Stimulated activated CD8-positive, alpha-beta memory T cell treated with anti-CD3 and anti-CD28 coated beads, Interleukin-7, amount 100 ng/mL, for 24 hours (primary cell): ENCODE measurements at places on chromosomes 4 and X.

- no peak for DNase-seq
These were observed 167.8 kb downstream of the ZNF330 start for GRCh38 chr4:141388481-141388880.

DNA sequence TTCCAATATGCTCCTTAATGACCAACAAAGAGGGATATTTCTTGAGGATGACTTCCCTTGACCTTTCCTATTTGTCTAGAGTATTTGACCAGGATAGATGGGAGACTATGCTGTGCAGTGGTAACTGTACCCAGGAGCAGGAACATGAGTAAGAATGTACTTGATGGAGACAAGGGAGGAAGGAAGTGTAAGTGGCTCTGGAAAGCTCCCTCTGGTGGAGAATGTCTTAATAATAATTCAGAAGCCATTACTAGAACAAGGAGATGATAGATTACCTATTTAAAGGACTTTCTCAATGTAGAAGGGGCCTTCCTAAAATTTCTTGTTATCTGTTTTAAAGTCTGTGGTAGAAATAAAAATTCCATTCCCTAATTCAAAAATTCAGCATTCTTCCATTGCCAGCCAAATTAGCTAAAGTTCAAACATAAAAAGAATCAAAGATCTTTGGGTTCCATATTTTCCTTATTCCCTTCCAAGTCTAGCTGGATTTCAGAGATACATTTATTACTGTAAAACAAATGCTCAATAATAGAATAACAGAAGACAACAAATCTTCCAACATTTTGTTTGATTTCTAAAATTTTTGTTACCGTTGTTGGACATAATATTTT, 83.8 kb downstream of the GRID2 start:
- no peak for DNase-seq

- DNase-seq = no peak
These were observed 136.8 kb downstream of the FAM53A start for GRCh38 chr4:1547131-1547855.

DNA sequence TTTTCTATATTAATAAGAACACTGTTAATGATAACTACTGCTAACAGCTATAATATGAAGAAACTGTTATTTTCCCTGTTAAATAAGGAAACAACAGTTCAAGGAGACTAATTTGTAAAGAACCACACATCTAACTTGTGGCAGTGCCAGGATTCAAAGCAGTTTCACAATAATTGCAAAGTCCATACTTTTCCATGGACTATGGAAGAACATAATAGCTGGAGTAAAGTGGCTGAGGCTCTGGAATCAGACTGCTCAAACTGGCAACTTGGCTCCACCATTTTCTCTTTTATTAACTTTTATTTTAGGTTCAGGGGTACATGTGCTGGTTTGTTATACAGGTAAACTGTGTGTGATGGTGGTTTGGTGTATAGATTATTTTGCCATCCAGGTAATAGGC, 393.7 kb upstream of the CPEB2 start:
- DNase-seq = no peak

DNA sequence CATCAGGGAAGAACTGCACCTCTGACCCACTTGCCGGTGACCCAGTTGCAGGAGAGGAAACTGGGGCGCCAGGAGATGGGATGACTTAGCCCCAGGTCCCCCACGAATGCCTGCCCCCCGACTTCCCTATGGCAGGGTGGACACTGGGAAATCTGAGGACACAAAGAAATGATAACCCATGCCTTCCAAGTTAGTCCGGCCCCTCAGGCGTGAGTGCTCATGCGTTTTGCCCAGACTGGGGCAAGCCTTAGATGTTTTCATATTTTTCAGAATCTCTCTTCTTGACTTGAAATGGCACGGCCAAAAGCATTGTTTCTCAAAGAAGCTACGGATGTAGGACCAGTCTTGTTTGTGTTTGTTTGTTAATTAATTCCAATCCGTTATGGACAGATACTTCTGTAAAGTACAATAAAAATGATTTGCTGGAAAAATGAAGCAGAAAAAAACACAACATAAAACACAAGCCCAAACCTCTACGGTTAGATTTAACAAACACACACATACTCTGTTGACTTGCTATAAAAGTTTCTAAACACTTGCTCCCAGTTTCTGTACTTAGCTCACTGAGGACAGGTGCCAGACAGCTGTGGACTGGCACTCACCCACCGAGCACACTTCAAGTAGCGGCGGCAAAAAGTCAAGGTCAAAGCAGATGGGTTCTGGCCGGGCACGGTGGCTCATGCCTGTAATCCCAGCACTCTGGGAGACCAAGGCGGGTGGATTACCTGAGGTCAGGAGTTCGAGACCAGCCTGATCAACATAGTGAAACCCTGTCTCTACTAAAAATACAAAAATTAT, 341.5 kb downstream of the BCOR start:
- no peak for DNase-seq

DNA sequence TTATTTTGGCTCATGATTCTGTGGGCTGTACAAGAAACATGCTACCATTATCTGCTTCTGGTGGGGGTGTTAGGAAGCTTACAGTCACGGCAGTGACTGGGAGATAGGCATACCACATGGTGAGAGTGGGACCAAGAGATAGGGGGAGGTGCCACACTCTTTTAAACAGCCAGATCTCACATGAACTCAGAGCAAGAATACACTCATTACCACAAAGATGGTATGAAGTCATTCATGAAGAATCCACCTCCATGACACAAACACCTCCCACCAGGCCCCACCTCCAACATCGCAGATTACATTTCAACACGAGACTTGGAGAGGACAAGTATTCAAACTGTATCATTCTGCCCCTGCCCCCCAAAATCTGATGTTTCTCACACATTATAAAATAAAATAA, 2396.7 kb downstream of the PCDH7 start:
- DNase-seq = no peak

DNA sequence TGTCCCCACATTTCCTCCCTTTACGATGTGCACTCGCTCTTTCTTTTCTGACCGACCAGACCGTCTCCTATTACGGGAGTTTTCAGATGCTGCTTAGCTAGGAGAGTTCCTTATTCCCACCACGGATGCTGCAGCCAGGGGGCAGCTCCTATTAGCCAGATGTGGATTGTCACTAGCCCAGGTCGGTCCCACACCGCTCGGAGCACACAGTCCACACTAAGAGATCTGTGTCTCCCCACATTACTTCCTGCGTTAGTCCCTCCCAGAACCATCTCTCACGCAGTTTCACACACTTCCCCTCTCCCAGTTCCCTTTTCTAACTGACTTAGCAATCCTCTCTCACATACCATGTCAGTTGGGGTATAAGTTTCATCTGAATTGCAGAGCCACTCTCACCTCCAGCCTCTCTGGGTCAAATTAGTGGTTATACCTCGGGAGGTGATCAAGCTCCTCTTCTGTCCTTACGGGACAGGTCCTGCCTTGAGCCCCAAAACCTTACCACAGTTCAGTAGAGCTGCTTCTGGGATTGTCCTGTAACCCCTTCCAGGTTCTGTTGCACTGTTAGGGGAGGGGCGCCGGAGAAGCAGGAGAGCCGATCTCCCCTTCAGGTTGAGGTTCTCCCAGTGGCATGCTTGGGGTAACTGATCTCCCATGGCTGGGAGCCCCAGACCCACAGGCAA, 28.2 kb downstream of the SULT1E1 start:
- no peak for DNase-seq

- DNase-seq = no peak
These were observed 114.0 kb downstream of the CLCN5 start for GRCh38 chrX:50036426-50036825.

- no peak for DNase-seq
These were observed 10.5 kb downstream of the CD99L2 start for GRCh38 chrX:150887906-150888465.

- no peak for DNase-seq
These were observed 4.7 kb downstream of the PDE6B start for GRCh38 chr4:629915-630641.

- no peak for DNase-seq
These were observed 223.4 kb upstream of the PRPS2 start for GRCh38 chrX:12567857-12568256.

GRCh38 chr4:180598281-180598680, 1644.9 kb upstream of the TENM3 start:
- DNase-seq = no peak

DNA sequence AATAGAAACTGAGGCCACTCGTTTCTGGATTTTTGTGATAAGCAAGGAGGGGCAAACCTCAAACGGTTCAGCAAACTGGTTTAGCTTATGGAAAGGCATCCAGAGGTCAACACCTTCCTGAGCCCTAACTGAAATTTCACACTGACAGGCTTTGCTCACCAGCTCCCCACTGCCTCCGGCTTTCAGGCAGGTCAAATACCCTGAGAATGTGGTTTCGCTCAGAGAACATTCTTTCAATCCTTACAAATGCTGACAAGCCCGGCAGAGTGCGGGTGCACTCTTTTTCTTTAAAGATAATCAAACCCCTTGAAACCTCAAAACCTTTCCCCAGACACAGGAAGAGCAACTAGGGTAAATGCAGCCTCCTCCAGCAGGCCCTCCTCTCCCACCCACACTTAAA, 41.5 kb downstream of the CD40LG start:
- DNase-seq = no peak

DNA sequence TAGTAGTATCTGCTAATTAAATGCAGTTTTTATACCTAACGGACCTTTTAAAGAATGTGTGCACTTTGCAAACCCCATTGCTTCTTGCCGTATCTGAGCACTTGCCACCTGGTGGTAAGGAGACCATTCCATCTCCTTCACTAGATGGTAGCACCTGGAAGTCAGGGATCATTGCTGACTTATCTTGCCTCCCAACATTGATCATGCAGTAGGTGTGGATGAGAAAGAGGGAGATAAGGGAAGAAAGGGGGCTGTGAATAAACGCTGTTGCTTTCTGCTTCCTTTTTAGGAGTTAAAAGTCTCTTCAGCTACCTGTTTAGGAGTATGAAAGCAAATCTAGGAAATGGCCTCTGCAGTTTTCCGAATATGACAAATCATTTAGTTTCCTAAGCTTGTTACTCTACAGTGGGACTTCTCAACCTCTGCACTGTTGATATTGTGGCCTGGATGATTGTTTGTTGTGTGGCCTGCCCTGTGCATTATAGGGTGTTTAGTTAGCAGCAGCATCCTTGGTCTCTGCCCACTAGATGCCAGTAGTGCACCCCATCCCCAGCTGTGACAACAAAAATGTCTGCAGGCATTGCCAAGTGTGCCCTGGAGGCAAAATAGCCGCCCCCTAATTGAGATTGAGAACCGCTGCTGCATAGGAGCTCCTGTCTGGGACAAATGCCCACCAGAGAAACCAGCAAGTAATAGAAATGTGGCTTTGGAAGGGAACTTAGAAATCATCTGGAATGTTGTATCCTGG, 38.8 kb downstream of the GAB1 start:
- DNase-seq = no peak

DNA sequence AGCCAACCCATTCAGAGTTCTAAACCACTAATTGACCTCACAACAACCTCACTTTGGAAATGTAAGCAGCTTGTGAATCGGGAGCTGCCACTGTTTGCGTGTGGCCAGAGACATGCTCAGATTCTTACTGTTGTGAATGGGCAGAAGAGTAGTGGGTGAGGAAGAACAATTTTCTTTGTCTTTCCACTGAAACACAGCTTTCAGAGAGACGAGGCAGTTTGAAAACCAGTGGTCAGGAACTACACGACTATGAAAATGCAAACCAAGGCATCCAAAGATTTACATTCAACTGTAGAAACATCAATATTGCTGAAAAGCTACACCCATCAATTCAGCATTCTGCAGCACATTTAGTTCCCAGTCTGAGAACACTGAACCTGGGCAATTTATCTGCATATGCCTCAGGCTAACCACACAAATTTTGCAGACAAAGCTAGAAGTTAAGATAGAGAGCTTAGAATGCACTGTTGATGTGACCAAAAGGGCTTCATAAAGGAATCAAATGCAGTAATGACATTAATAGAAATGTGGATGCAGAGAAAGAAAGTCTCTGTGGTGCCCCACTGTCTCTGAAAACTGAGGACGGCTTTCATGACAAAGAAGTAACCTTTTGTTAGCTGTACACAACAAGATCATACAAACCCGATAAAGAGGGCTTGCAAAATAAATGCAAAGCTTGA, 134.3 kb downstream of the APBB2 start:
- no peak for DNase-seq

DNA sequence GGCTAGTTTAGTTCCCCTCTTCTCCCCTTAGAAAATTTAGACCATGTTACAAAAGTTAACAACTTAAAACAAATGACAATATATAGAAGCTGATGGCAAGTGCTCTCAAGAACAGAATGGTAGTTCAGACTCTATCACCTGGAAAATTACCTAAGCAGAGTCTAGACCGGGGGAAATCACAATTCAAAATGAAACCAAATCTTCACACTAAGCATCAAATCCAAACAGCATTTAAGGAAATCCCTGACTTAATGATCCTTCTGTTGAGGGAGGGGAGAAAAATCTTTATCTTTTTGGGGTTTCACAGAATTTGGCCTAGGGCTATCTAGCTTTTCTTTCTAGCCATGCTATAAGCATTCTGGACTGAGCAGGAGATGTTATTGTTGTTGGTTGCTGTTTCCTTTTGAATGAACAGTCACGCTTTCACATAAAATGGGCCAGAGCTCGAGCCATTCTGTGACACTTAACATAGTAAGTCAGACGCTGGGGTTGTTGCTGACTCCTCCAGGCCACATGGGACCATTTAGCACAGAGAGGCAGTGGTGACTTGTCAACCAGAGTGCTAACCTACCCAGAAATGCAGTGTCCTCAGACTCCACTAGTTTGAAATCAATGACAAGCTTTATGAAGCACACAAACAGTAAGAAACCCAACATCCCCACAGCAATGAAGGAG, 16.0 kb upstream of the LSM6 start:
- no peak for DNase-seq

- DNase-seq = no peak
These were observed 20.5 kb downstream of the ARSJ start for GRCh38 chr4:113958766-113959538.

DNA sequence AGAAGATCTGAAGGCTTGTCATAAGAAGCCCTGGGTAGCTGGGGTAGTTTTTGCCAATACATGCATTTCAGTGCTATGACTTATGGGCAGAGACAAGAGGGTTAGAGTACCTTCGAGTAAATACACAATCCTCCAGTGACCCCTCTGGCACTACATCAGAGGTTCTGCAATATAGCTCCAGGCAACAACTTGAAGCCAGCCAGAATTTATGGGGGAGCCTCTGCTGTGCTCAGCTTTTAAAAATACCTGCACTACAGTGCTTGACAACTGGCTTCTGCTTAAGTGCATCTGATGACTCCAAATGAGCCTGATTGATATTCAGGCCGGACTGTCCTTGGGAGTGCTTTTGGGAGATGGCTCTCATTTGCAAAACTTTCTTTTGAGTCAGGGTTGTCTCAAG, 44.9 kb upstream of the SMAD1 start:
- DNase-seq = no peak
